ENCODE measurements at places on chromosomes 7 and 10.

DNA sequence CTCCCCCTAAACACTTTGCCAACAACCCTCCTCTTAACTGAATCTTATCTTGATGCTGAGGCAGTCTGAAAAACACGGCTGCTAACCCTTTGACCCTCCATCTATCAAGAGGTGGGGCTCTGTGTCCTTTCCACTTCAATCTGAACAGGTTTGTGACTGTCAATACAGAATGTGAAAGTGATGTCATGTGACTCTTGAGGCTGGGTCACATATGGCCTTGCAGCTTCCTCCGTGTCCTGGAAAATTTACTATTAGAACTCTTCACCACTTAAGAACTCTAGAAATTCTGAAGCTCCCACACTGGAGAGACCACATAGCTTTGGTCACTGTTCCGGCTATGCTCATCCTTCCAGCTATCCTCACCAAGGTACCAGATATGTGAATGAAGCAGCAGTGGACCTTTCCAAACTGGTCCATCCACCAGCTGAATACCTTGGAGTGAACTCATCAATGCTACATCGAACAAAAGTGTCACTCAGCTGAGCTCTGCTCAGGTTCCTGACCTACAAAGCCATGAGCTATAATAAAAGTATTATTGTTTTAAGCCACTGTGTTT lies 30.7 kb upstream of the ASAH2 start:
- no peak for DNase-seq

DNA sequence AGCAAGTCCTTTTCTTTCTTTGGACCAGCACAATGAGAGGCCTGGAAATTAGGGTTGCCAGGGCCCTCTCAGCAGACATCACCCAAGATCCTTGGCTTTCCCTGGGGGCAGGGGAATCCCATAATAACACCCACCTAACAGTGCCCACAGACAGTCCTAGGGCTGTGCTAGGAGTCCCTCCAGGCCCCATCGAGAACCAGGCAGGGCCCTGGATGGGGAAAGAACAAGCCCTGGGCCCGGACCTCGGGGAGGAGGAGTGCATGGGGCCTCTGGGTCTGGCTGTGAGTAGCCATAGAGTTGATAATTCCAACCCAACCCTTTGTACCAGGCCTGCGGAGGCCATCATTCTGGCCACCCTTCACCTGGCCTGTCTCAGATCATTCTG lies 201.2 kb upstream of the ZMIZ1 start:
- DNase-seq: no peak

- no peak for DNase-seq
These were observed 267.9 kb upstream of the CNTNAP2 start for GRCh38 chr7:145848691-145849090.

DNA sequence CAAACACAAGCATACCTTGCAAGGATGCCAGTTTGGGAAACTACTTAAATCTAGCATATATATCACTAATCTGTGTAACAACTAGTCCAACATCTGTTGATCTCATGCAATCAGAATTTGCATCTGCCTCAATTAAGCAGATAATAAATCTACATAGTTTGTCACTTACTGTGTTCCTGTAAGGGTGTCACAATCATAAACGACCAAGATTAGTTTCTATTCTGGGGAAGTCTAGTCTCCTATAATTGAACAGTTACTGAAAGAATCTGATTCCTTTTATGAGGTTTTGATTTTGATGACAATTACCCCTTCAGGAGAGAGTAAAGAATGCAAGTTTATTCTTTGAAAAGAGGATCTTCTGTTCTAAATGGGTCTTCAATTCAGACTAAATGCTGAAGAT lies 85.5 kb upstream of the LRRN3 start:
- DNase-seq: no peak
